ENCODE measurements at places on chromosomes 2 and 18.

- peak; percentile 91 for DNase-seq
Measured at GRCh38 chr18:9428301-9428706, 47.0 kb upstream of the RALBP1 start.

DNA sequence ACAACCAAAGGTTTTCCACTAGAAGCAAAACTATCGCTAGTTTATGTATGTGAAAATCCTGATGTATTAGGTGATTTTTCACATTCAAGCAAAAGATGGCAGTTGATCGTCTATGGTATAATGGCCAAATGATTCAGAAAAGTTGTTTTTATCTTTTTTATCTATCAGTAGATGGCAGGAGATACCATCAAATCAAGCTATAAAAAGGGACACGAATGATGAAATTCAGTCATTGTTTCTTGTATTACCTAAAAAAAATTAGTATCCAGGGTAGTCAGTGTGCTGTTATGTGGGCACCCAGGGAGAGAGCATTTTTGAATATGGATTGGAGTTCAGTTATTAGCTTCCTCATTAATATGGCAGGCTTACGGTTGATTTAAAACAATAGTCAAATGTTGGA is 22.9 kb upstream of the CAVIN2 start:
- no peak for DNase-seq

GRCh38 chr2:39549000-39549399 is 111.9 kb upstream of the MAP4K3 start:
- DNase-seq: peak; percentile 47

DNA sequence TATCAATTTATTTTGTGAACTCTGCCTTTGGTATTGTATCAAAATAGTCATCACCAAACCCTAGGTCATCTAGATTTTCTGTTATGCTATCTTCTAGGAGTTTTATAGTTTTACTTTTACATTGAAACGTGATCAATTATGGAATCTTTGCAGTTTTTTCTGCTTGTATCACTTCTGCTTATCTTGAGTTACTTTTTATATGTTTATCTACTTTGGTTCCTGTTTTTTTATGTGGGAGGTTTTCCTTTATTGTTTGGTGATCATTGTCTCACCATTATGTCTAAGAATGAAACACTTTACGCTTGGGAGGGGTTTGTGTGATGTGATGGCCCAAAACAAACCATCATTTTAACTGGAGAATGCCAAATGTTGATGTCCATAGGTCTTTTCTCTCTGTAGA is 261.2 kb downstream of the SPAG16 start:
- DNase-seq: no peak

GRCh38 chr2:143949121-143949848 is 570.6 kb downstream of the ZEB2 start:
- DNase-seq: no peak

- no peak for DNase-seq
Measured at GRCh38 chr2:191351921-191352320, 106.7 kb downstream of the MYO1B start.

DNA sequence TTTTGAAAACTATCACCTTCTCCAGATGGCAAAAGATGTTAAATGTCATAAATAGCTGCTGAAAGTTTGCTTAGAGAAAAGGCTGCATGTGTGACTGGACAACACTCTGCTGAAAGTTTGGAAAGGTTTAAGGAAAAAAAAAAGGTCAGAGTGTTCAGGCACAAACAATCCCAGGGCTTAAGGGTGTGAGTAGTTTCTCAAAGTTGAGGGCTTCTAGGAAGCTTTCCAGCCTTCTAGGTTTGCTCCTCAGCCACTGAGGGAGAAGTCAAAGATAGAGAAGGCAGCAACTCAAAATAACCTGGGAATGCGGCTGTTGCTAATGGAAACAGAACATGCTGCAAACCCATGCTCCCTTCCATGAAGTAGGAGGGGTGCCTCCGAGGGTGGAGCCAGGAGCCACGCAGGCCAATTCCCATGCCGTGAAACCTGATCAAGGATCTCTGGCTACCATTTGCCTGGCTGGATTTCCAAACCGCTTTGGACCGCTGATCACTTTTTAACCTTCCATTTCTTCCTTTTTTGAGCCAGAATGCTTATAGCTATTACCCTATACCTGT is 88.0 kb downstream of the TEX51 start:
- DNase-seq: peak; percentile 57

DNA sequence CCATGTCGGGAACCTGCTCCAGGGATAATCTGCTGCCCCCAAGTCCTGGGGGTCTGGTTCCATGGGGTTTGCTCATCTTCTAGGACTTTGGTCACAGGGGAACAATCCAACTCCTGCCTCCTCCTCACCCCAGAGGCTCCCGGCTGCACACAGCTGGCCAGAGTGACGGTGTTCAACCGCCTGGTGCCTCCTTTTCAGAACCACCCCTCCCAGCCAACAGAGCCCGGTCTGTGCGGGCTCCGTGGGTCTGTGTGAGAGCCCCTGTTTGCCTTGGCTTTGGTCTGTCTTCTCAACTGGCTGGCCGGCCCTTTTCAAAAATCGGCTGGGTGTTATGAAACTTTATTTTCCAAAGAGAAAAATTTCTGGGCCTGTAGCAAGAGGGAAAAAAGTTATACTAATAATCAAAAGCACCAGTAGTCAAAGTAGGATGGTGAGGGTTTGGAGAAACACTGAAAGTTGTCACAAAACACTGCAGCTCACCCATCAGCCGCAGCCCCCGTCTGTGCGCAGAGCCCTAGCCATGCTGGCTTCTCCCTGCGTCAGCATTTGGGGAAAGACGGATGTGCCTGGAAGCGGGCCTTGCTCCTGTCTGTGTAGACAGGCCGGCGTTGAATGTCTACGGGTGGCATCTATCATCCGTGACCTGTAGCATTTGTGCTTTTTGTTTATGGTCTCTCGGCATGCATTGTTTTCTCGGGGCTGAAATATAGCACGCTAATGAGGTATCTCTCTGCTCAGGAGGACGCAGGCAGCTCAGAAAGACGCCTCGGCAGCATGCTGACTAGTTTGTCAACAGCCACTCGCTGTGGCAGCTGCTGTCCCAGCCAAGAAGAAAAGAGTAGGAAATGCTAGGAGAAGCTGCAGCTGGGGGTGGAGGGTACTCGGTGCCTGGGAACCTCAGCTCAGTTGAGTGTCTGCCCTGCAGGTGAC is 138.6 kb downstream of the GLI2 start:
- DNase-seq: no peak

DNA sequence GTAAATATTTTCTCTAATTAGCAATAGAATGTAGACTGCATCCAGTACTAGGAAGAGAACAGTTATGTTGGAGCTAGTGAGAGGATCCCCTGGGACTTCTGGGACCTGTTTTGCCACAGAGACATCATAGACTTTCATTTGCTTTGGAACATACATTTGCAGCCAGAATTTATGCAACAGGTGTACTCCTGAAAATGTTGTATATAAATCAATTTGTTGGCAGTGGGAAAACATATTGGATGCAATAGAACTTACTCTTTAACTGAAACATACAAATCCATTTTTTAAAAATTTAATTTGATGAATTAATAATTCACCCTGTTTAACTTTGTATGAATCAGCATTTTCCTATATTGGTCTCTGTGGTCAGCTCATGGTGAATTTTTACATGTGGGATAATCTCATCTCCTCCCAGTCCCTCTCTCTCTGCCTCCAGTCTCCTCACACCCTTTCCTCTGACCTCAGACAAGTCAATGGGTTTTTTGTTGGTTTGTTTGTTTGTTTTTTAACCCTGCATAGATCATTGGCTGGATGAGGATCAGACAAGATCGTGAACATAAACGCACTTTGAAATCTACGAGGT is 263.0 kb downstream of the LPIN1 start:
- DNase-seq: no peak

DNA sequence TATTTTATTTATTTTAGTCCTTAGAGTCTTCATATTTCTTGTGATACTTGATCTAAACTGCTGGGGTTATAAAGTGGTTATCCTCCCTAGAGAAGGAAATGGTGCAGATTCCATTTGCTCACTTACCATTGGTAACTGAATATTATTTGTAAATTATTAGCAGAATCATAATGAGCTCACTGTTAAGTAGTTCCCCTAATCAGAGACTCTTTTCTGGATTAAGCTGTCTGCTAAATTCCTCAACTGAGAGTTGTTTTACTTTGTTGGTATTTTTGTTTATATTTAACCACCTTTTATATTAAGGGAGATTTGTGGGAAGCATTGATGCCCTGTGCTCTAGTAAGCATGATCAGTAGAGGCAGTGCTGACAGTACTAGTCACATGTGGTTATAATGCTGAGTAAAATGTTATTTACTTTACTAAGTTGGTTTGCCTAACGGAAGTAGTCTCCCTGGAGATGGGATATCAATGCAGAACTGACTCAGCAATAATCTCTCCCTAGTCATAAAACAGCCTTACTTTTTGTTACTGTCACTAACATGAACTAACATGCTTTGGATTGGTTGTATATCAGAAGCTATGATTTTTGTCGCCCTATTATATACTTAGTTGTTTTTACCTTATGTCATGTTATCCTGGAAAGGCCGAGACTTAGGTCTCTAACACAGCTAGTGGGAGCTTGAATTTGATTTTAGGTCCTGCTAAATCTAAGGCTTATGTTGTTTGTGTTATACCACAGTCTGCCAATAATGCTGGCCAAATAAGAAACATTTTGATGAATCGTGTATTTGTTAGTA is 166.7 kb downstream of the MCFD2 start:
- no peak for DNase-seq
